ENCODE measurements at places on chromosomes 16 and 17.
A peak's percentile ranks its signal among the peaks of the same experiment; 100 is the strongest.

DNA sequence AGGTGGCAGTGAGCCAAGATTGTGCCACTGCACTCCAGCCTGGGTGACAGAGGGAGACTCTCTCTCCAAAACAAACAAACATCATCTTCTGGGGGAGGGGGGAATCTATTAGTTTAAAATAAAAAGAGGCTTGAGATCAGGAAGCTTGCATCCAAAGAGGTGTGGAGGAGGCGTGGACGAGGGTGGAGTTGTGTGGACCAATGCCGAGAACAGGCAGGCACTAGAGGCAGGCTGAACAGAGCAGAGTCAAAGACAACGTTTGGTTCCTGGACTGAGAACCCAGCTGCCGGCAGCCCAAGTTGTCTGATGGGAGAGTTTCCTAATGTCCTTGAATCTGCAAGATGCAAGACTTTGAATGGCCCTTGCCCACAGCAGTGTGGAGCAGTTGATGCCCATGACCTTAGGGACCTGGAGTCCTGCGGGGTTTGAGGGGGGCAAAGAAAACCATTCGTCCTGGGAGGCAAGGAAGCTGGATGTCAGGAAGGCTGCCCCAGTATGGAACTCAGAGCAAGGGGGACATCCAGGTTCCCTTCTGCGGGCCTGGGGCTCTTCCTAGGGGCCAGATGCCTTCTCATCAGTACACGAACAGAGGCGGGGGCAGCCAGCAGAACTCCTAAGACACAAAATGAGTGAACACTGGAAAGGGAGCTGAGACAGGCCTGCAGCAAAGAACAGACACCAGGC lies 9.2 kb downstream of the TBC1D16 start:
- no peak overlapping the region for H3K27ac ChIP-seq
- H3K27me3 ChIP-seq = no peaks in the 10 kb centered on the region
- peaks cover 5% of the 10 kb centered on the region for H3K4me1 ChIP-seq
- H3K4me3 ChIP-seq = no peak overlapping the region

DNA sequence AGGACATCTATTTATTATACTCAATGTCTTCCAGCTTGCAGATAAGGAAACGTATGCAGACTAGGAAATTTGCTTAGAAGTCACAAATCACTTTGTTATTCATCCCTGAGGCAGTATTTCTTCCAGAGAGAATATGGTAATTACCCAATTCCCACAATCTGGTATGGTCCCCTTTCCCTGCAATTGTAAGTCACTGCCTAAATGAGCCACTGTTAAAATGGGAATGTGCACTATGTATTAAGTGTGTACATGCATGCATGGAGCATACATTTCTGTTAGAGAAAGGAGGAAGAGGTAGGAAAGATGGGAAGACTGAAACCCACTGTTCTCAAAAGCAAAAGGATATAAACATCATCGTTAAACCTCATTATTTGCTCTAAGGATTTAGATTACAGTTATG lies 10.0 kb downstream of the NUFIP2 start:
- H3K4me3 ChIP-seq = no peak overlapping the region
- H3K27me3 ChIP-seq = no peaks in the 10 kb centered on the region
- H3K4me1 ChIP-seq = no peaks in the 10 kb centered on the region
- no peak overlapping the region for H3K27ac ChIP-seq
- no peak for DNase-seq

- H3K27ac ChIP-seq = no peak overlapping the region
- H3K4me1 ChIP-seq = no peaks in the 10 kb centered on the region
- no peaks in the 10 kb centered on the region for H3K36me3 ChIP-seq
- DNase-seq = no peak
- no peak overlapping the region for H3K4me3 ChIP-seq
- no peaks in the 10 kb centered on the region for H3K27me3 ChIP-seq
These were observed 304.6 kb downstream of the ABCC12 start for GRCh38 chr16:47851146-47851545.

DNA sequence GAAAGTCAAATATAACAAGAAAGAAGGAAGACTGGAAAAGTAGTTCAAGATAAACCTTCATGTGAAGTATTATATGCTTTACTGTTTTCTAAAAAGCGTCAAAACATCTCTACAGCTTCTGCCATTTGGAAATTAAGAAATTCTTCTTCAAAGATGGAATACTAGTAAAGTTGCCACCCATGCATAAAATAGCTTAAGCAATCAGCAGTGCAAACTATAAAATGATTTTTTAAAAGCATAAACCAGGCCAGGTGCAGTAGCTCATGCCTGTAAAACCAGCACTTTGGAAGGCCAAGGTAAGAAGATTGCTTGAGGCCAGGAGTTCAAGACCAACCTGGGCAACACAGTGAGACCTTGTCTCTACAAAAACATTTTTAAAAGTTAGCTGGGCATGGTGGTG lies 68.2 kb downstream of the USP32 start:
- H3K4me3 ChIP-seq = no peak overlapping the region
- no peaks in the 10 kb centered on the region for H3K27me3 ChIP-seq
- H3K4me1 ChIP-seq = no peaks in the 10 kb centered on the region
- DNase-seq = no peak
- H3K27ac ChIP-seq = no peak overlapping the region

DNA sequence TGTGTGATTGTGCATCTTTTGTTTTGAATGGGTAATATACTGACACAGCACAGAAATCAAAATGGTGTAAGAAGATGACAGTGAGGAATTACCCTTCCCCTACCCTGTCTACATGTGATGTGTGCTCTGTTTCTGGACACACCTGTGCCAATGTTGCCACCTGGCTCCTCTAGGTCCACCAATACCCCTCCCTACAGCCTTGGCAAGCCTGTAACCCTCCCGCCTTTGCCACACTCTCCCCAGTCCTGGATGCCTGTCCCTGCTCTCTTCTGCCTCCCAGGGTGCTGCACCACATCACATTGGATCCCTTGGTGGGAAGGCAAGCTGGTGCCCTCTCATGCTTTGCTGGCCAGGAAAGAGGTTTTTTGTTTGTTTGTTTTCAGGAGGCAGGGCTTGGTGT lies 289.5 kb upstream of the N4BP1 start:
- no peak overlapping the region for H3K27ac ChIP-seq
- no peaks in the 10 kb centered on the region for H3K36me3 ChIP-seq
- H3K4me3 ChIP-seq = no peak overlapping the region

DNA sequence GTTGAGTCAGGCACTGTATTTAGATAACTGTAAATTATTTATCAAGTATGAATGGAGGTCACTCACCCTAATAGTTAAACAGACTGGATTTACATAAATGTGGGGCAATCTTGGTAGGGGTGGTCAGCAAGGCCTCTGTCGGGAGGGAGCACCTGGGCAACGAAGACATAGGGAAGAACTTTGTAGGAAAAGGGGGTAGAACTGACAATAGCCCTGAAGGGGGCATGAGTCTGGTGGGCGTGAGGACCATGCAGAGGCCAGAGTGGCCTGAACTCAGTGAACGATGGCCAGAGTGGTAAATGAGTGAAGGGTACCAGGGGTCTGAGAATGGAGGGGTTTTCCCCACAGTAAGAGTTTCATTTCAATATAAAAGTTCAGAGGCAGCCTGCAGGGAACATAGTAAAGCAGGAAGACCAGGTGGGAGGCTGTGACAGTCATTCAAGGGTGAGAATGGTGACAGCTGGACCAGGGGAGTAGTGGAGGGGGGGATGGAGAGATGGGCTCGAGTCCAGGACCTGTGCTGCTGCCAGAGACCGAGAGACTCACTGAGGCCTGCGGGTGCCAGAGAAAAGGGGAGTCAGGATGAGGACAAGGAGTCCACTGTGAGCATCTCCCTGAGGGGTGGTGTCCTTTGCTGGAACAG lies 2.9 kb downstream of the C17orf67 start:
- no peaks in the 10 kb centered on the region for H3K36me3 ChIP-seq
- H3K4me1 ChIP-seq = peaks cover 8% of the 10 kb centered on the region
- no peak overlapping the region for H3K4me3 ChIP-seq
- no peaks in the 10 kb centered on the region for H3K27me3 ChIP-seq
- no peak for DNase-seq
- H3K27ac ChIP-seq = no peak overlapping the region

DNA sequence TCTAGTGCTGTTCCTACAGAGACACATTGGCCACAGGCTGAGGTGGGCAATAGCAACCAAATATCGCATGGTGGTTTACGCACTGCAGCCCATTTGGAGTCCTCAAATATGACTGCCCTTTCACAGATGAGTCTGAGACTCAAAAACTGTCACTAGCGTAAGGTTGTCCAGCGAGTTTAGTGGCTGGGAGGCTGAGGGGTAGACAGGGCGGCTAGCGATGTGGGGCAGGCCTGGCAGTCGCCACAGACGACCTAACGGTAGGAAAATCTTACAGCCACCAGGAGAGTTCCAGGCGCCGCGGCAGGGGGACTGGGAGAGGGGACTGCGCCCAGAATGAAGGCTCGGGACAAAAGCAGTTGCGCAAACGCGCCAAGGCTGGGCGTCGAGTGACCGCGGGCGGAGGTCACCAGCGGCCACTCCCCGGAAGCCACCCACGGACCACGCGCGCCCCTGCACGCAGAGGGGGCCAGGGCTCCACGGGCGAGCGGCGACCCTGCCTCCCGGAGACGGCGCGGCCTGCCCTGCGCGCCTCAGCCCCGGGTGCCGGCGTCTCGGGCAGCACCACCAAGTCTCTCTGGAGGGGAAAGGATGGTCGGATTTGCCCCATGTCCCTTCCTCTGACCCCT lies 699 bp upstream of the MAP1LC3B start:
- H3K27ac ChIP-seq = peak overlapping the region; percentile 98
- H3K4me3 ChIP-seq = peak overlapping the region; percentile 77
- H3K4me1 ChIP-seq = peaks cover 12% of the 10 kb centered on the region
- H3K36me3 ChIP-seq = no peaks in the 10 kb centered on the region
- H3K27me3 ChIP-seq = no peaks in the 10 kb centered on the region
- peak; percentile 71 for DNase-seq

GRCh38 chr17:67959510-67959909 lies 36.8 kb downstream of the C17orf58 start:
- no peaks in the 10 kb centered on the region for H3K27me3 ChIP-seq

- H3K4me1 ChIP-seq = peaks cover 27% of the 10 kb centered on the region
- peak overlapping the region; percentile 87 for H3K27ac ChIP-seq
- H3K27me3 ChIP-seq = no peaks in the 10 kb centered on the region
- peak overlapping the region; percentile 48 for H3K4me3 ChIP-seq
These were observed 855 bp downstream of the TMEM204 start for GRCh38 chr16:1534021-1535020.

DNA sequence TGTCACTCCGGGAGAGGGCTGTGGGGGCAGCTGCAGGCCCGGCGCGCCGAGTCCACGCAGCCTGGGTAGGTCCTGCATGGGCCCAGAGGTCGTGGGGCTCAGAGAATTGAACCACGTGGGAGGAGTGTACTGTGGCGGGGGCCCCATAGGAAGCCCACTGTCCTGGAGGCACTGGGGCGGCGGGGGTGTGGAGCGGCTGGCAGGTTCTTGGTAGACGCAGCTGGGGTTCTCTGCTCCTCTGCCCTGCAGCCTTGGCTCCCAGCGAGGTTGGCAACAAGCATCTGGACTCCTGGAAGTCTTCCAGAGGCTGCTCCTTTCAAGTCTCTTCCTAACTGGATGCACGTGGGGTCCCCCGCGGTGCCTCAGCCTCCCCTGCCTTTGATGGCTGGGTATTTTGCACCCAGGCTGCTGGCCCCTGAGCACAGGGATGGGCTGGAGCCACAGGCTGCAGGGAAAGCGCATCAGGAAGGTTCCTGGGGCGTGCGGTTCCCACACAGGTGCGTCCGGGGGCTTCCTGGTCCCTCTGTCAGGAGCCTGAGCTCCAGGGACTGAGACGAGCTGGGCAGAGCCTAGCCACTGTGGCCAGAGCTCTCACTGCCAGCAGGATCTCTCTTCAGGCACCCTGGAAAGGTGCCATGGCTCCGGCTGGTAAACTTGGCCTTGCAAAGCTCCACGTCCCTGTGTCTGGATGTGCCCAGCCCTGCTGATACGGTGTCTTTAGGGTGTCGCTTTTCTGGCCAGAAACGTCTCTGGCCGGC lies 9.3 kb downstream of the KCTD5 start:
- no peak overlapping the region for H3K4me3 ChIP-seq
- DNase-seq = no peak
- no peak overlapping the region for H3K27ac ChIP-seq
- H3K27me3 ChIP-seq = no peaks in the 10 kb centered on the region
- H3K36me3 ChIP-seq = no peaks in the 10 kb centered on the region

DNA sequence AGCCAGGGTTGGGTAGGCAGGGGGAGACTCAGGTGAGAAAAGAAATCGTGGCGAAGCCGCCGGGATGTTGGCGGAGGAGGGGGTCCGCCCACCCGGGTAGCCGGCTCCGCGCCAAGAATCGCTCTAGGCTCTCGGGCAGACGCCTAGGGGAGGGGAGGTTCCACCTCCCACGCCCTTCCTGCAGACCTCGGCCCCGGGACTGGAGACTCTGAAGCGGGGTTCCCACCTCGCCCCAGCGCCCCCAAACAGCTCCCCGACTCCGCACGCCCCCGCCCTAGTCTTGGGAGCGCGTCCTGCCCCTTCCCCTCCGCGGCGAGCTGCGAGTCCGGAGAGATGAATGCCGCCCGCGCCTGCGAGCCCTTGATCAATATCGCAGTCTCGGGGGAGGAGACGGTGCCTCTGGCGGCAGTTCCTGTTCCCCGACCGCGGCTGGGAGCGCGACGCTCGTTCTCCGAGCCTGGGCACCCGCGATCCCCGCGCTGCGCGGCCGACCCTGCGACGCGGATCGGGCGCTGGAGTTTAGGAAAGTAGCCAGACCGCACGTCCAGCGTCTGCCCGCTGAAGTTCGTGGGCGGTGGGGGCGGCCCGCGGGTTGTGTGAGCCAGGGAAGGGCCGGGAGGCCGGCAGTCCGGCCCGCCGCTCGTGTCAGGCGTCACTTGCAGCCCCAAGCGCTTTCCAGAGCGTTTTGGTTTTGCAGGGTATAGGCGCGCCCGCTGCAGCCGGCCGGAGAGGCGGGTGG lies 790 bp downstream of the CRHR1 start:
- H3K27ac ChIP-seq = no peak overlapping the region
- H3K4me1 ChIP-seq = no peaks in the 10 kb centered on the region
- H3K4me3 ChIP-seq = peak overlapping the region; percentile 45
- peak; percentile 40 for DNase-seq

GRCh38 chr16:12976496-12976895 lies 75.1 kb downstream of the SHISA9 start:
- H3K36me3 ChIP-seq = no peaks in the 10 kb centered on the region
- no peak overlapping the region for H3K27ac ChIP-seq
- H3K4me1 ChIP-seq = no peaks in the 10 kb centered on the region
- no peak for DNase-seq

DNA sequence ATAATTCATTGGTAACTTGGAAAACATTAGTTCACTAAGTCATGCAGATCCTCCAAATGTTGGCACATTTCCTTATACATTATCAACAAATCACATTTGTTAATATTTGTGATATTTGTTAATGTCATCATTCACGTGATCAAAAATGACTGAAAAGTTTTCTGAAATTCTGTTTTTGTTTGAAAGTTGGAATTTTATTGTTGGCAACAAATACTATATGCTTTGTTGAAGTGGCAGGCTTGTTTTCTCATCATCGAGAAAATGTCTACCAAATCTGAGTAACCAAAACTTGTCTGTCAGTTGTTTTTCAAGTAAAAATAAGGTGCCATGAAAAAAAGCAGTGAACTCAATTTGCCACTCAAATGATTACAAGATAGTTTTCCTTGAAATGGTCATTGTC lies 62.8 kb downstream of the NACA2 start:
- no peak for DNase-seq
- no peaks in the 10 kb centered on the region for H3K27me3 ChIP-seq
- H3K4me1 ChIP-seq = no peaks in the 10 kb centered on the region
- no peak overlapping the region for H3K4me3 ChIP-seq

- no peak overlapping the region for H3K27ac ChIP-seq
- H3K36me3 ChIP-seq = no peaks in the 10 kb centered on the region
- no peaks in the 10 kb centered on the region for H3K27me3 ChIP-seq
- H3K4me3 ChIP-seq = no peak overlapping the region
These were observed 6.4 kb upstream of the FAM83G start for GRCh38 chr17:19010729-19011505.

- peaks cover 16% of the 10 kb centered on the region for H3K4me1 ChIP-seq
- DNase-seq = peak; percentile 50
- H3K4me3 ChIP-seq = no peak overlapping the region
- peak overlapping the region; percentile 81 for H3K27ac ChIP-seq
These were observed 6.0 kb downstream of the SYNGR2 start for GRCh38 chr17:78174346-78174869.
